ENCODE measurements at places on chromosomes 3 and 15.

DNA sequence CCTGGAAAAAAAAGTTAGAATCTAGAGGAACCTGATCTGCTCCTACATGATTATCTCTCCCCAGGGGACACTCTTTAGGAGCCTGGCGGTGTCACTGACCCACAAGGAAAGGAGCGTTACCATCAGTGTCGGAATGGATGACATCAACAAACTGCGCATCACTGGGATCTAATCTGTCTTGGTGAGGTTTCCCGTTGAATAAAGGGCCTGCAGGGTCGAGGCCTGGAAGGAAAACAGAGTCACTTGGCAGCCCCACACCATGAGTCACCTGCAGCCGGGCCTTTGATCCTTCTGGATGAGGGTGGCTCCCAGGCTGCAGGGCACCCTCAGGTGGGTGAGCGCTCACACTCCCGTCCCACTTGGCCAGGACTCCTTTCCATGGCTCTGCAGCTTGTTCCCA, 25.0 kb downstream of the LIPH start:
- peak; percentile 28 for DNase-seq

- DNase-seq: no peak
These were observed 129.0 kb downstream of the LRRK1 start for GRCh38 chr15:101048176-101048575.

GRCh38 chr15:74311734-74312444, 55.6 kb downstream of the CYP11A1 start:
- no peak for DNase-seq

GRCh38 chr15:34336231-34336990, 1.2 kb downstream of the SLC12A6 start:
- DNase-seq: no peak

DNA sequence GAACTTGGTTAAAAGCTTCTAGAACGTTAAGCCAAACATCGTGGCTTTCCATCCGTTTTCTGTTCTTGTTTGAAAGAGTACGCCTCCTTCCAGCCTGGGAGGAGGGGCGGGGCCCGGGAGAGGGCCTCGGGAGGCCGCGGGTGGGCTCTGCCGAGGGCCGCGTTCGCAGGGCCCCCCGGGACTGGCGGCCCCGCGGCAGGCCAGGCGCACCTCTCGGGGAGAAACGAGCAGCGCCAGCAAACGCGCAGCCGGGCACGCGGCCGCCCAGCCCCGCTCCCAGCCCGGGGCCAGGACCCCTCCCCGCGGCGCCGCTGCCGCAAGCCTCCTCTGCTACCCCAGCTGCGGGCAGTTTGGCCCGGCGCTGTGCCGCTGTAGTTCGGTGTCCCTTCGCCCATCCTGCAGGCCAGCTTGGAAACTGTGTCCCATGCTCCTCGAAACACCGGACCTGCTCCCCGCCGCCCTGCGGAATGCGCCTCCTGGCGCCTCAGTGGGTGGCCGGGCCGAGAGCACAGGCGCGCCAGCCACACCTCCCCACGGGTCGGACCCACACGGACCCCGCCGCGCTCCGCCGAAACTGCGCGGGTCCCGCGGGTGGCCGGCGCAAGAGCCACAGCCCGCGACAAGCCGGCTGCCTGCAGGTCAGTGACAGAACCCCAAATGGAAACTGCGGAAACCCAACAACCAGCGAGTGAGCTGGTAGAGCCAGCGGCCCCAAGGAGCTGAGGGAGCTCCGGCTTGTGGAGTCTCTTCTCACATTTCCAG, 2.3 kb downstream of the OCA2 start:
- DNase-seq: no peak
